Sigmoid colon (tissue), 7 donors: ENCODE measurements at places on chromosomes 11 and 22. TPM values are rescaled to one million over a fixed set of nuclear protein-coding genes. Genes with fewer than 3 reads are reported as not detected.
A peak's percentile ranks its signal among the peaks of the same experiment; 100 is the strongest.

UCP3 gene
- total RNA-seq = 0.71 TPM

- no peaks in the 10 kb centered on the region for H3K27me3 ChIP-seq
- no peak overlapping the region for H3K4me3 ChIP-seq
- H3K36me3 ChIP-seq = no peaks in the 10 kb centered on the region
- peak overlapping the region; percentile 7 for H3K27ac ChIP-seq
- no peaks in the 10 kb centered on the region for H3K4me1 ChIP-seq
Measured at GRCh38 chr11:14638561-14638960, 5.0 kb upstream of the PDE3B start.

DNA sequence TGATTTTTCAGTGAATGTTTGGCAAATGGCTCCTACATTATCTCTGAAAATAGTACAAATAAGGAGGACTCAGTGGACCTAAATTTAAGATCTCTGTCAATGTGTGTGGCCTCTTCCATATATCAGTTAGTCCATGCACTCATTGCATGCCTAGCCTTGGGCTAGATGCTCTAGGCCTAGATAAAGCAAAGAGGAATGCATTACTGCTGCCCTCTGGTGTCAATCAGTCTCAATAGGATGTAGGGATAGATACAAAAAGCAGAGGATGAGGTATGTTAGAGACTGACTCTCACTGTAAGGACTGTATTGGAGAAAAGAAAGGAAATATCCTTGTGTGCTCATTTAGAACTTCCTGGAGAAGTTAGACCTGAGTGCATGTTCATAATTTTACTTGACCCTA is 42.0 kb downstream of the MS4A2 start:
- no peak overlapping the region for H3K27ac ChIP-seq
- no peak overlapping the region for H3K4me3 ChIP-seq
- no peak for DNase-seq
- H3K27me3 ChIP-seq = no peaks in the 10 kb centered on the region
- H3K4me1 ChIP-seq = no peaks in the 10 kb centered on the region
- no peaks in the 10 kb centered on the region for H3K36me3 ChIP-seq

- peaks cover 30% of the 10 kb centered on the region for H3K4me1 ChIP-seq
- peak overlapping the region; percentile 98 for H3K27ac ChIP-seq
- H3K36me3 ChIP-seq = no peaks in the 10 kb centered on the region
- H3K4me3 ChIP-seq = no peak overlapping the region
- no peak for DNase-seq
Measured at GRCh38 chr11:94762208-94762607, 5.9 kb upstream of the AMOTL1 start.

CALCA gene
- not detected for total RNA-seq

GRCh38 chr22:26339755-26340154 is 89.3 kb upstream of the ASPHD2 start:
- H3K4me3 ChIP-seq = no peak overlapping the region
- H3K36me3 ChIP-seq = no peaks in the 10 kb centered on the region
- peaks cover 3% of the 10 kb centered on the region for H3K27me3 ChIP-seq

DNA sequence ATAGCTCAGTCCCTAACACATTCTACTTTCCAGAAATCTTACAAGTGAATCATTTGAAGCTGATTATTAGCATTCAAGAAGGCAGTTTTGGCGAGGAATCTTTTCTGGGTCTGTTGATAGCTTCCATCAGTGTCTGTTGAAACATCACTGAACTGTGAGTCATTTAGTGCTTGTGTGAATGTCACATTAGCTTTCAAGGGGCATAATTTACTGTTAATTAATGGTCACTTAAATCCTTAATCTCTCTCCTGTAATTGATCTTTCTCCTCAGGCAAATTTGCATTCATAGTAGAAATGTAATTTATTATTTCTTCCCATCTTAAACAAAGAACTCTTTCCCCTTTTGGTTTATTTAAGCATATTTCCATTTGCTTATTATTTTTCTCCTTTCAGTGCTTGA is 2.6 kb downstream of the HTR3B start:
- H3K4me3 ChIP-seq = no peak overlapping the region
- H3K27ac ChIP-seq = no peak overlapping the region
- H3K4me1 ChIP-seq = peaks cover 11% of the 10 kb centered on the region
- no peaks in the 10 kb centered on the region for H3K27me3 ChIP-seq
- no peaks in the 10 kb centered on the region for H3K36me3 ChIP-seq
- DNase-seq = no peak

- no peaks in the 10 kb centered on the region for H3K4me1 ChIP-seq
- no peak for DNase-seq
- H3K27ac ChIP-seq = no peak overlapping the region
- H3K36me3 ChIP-seq = peaks cover 14% of the 10 kb centered on the region
- H3K4me3 ChIP-seq = no peak overlapping the region
- no peaks in the 10 kb centered on the region for H3K27me3 ChIP-seq
Measured at GRCh38 chr22:19325296-19325948, 33.9 kb upstream of the CLTCL1 start.

GRCh38 chr11:15710580-15711275 is 596.0 kb downstream of the INSC start:
- no peaks in the 10 kb centered on the region for H3K27me3 ChIP-seq
- H3K27ac ChIP-seq = no peak overlapping the region
- no peak overlapping the region for H3K4me3 ChIP-seq

- H3K27ac ChIP-seq = no peak overlapping the region
- no peak for DNase-seq
- no peak overlapping the region for H3K4me3 ChIP-seq
- no peaks in the 10 kb centered on the region for H3K27me3 ChIP-seq
Measured at GRCh38 chr11:103659743-103660142, 376.7 kb upstream of the DDI1 start.

DNA sequence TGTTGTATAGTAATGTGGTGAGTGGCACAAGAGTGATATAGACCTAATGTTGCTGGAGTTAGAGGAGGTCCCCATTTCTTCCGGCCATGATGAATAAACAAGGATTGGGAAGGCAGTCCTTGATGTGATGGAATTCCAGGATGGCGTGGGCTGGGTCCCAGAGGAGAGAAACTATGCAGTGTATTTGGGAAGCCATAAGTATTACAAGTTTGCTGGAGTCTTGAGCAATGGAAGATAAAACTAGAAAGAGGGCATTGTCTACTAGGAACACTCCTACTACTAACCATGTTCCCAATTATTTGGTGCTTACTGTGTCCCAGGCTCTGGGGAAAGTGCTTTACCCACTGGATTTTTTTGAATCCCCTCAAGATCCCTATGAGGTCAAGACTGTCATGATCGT is 20.0 kb downstream of the LDLRAD3 start:
- DNase-seq = no peak
- H3K27me3 ChIP-seq = no peaks in the 10 kb centered on the region
- no peaks in the 10 kb centered on the region for H3K36me3 ChIP-seq
- peaks cover 10% of the 10 kb centered on the region for H3K4me1 ChIP-seq
- H3K4me3 ChIP-seq = no peak overlapping the region

RTN4RL2 gene
- total RNA-seq = 0.41 TPM

GRCh38 chr11:8757533-8757932 is 74.9 kb downstream of the RPL27A start:
- peak; percentile 54 for DNase-seq
- H3K36me3 ChIP-seq = no peaks in the 10 kb centered on the region
- H3K27me3 ChIP-seq = no peaks in the 10 kb centered on the region
- peaks cover 69% of the 10 kb centered on the region for H3K4me1 ChIP-seq

DNA sequence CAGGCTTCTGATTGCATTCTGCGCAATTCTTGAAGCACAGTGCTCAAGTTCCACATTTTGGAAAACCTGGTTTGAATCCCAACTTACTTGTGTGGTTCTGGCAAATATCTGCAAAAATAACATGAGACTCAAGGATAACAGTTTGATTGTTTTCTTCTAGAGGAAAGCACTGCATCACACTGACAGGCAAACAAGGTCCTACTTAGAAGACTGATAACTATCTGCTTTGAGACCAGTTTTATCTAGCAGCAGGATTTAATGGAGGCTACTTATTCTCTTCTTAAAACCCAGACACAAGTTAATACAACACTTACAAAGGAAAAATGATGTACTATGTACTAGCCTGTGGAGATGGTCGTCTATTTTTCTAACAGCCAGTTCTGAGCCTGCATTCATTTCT is 41.4 kb downstream of the RIC3 start:
- peaks cover 10% of the 10 kb centered on the region for H3K36me3 ChIP-seq
- H3K27me3 ChIP-seq = no peaks in the 10 kb centered on the region
- H3K27ac ChIP-seq = no peak overlapping the region
- H3K4me1 ChIP-seq = no peaks in the 10 kb centered on the region
- DNase-seq = no peak
- no peak overlapping the region for H3K4me3 ChIP-seq

DNA sequence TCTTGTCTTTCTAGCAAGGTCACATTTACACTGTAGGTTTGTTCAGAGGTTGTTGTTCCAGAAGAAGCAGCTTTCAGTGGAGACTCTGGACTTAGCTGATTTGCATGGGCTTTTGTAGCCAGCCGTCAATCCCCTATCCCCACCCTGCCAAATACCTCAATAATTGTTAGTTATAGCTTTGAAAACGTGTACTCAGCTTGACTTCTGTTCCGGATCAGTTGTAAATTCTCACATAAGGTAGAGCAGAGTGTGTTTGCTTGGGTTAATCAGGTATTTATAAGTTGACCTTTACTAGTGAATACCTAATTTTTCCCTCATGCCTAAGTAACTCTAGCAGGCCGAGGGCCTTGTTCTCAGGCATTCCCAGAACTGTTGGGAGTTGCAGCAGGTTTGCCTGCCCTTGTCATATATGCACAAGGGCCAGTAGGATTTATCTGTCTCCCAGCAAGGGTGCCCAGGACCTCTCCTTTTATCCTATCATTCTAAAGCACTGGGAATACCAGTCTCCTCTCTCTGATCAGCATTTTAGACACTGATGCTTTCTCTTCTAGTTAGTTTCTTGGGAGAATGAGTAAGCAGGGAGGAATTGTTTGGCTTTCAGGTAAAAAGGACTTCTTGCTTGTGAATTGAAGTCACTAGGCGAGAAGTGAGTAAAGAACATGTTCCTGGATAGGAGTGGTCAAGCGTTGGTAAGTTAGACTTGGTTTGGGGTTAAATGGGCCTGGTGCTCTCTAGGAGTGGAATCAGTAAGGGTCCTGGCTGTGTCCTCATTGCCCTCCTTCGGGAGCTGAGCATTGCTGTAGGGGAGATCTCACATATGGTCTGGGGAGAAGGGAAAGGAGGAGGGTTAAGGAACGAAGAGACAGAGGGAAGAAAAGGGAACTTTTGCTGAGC is 22.1 kb downstream of the STIM1 start:
- H3K4me1 ChIP-seq = peaks cover 37% of the 10 kb centered on the region
- no peaks in the 10 kb centered on the region for H3K27me3 ChIP-seq
- H3K36me3 ChIP-seq = no peaks in the 10 kb centered on the region
- H3K4me3 ChIP-seq = no peak overlapping the region
- H3K27ac ChIP-seq = no peak overlapping the region

DCHS1 gene
- total RNA-seq = 23.9 TPM

DNA sequence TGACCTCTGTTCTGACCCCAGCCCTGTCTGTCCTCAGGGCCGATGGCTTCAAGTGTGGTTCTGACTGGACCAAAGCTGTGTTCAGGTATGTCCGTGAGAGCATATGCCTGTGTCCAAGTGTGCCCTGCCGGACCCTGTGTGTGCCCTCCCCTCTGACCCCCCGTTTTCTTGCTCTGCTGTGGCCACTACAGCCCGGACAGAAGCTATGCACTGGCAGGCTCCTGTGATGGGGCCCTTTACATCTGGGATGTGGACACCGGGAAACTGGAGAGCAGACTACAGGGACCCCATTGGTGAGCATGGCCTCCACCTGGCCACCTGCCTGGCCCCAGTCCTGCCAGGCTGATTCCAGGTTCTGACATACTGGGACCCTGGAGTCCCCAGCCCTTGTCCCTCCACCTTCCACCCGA is 14.5 kb downstream of the ATG16L2 start:
- no peak for DNase-seq
- no peaks in the 10 kb centered on the region for H3K4me1 ChIP-seq
- H3K4me3 ChIP-seq = no peak overlapping the region
- no peaks in the 10 kb centered on the region for H3K27me3 ChIP-seq
- peaks cover 4% of the 10 kb centered on the region for H3K36me3 ChIP-seq
- no peak overlapping the region for H3K27ac ChIP-seq

- H3K27me3 ChIP-seq = no peaks in the 10 kb centered on the region
- H3K4me1 ChIP-seq = no peaks in the 10 kb centered on the region
- no peak for DNase-seq
- no peak overlapping the region for H3K27ac ChIP-seq
- H3K4me3 ChIP-seq = no peak overlapping the region
- peaks cover 27% of the 10 kb centered on the region for H3K36me3 ChIP-seq
Measured at GRCh38 chr11:117366875-117367274, 39.2 kb downstream of the CEP164 start.

LRRC75B gene
- total RNA-seq = 18.6 TPM

GRCh38 chr11:115682101-115682500 is 177.9 kb upstream of the CADM1 start:
- H3K27ac ChIP-seq = no peak overlapping the region
- H3K36me3 ChIP-seq = no peaks in the 10 kb centered on the region
- H3K4me3 ChIP-seq = no peak overlapping the region

SEPTIN3 gene
- 1.4 TPM for total RNA-seq

DNA sequence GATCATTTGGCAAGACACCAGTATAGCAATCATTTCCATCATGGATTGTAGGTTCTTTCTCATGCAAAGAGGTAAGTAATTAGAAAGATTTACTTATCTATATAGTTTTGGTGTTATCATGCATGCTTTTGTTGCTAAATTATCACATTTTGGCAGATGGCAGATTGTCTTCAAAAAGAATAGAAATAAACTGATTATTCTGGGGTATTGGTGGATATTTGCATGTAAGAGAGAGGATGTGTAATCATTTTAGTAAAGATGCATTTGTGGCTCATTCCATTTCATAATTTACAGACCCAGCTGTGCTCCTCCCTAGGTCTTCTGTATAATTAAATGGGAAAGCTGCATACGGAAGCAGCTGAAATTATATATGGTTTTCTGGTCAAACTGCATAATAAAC is 875.7 kb upstream of the ANO3 start:
- no peak for DNase-seq
- no peaks in the 10 kb centered on the region for H3K4me1 ChIP-seq
- H3K27me3 ChIP-seq = no peaks in the 10 kb centered on the region
- no peaks in the 10 kb centered on the region for H3K36me3 ChIP-seq

- DNase-seq = no peak
- H3K4me3 ChIP-seq = no peak overlapping the region
- no peak overlapping the region for H3K27ac ChIP-seq
- H3K4me1 ChIP-seq = peaks cover 44% of the 10 kb centered on the region
- H3K36me3 ChIP-seq = no peaks in the 10 kb centered on the region
Measured at GRCh38 chr22:35863432-35863831, 145.8 kb downstream of the APOL5 start.

CALCB gene
- total RNA-seq = 0.95 TPM

PRG3 gene
- total RNA-seq = not detected

DNA sequence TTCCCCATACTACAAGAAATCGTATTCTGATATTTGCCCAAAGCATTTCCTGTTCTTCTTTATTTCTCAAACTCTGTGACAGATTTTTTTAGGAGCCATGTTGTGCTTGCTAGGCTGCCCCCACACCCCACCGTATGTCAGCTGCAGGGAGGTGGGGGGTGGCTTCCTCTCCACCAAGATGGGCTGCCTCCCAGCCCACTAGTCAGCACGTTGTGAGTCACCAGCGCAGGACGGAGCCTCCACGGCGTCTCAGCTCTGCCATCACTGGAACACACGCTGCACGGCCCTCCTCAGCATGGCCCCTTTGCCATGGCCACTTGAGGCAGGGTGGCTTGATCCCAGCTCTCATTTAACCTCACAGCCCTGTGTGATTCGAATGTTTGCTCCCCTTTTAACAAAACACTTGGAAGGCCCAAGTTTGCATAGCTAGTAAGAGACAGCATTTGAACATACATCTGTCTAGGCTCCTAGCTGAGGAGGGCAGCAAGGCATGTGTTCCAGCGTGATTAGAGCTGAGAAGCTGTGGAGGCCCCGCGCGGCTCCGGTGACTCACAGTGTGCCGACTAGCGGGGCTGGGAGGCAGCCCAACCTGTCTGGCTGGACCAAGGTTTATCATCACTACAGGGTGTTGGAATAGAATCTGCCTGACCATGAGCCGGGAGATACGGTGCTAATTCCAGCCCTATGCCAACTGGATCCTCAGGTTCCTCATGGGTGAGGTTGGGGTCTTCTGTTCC is 180.7 kb upstream of the NCAM1 start:
- no peak overlapping the region for H3K4me3 ChIP-seq
- H3K4me1 ChIP-seq = peaks cover 22% of the 10 kb centered on the region
- DNase-seq = peak; percentile 11
